ENCODE measurements at places on chromosomes 6 and 20. TPM values are rescaled to one million over a fixed set of nuclear protein-coding genes. Genes with fewer than 3 reads are reported as not detected.

The MYLK4 gene
- total RNA-seq, result 0.45 TPM

The C6orf15 gene
- total RNA-seq, result not detected

The APOBEC2 gene
- not detected for total RNA-seq

The CCNC gene
- 52.5 TPM for total RNA-seq

The SLC17A1 gene
- 0.71 TPM for total RNA-seq

The FOXQ1 gene
- not detected for total RNA-seq

The SOX18 gene
- total RNA-seq, result not detected

The EYS gene
- total RNA-seq, result not detected

The LGSN gene
- not detected for total RNA-seq

The LPA gene
- total RNA-seq, result not detected

The WDR27 gene
- total RNA-seq, result 31.0 TPM

The C20orf144 gene
- 0.25 TPM for total RNA-seq

The MYCT1 gene
- total RNA-seq, result 0.55 TPM

The GRM1 gene
- total RNA-seq, result not detected

The BTN1A1 gene
- not detected for total RNA-seq

The CTAGE9 gene
- total RNA-seq, result not detected

The TREML2 gene
- total RNA-seq, result 1.0 TPM

The C20orf141 gene
- total RNA-seq, result not detected

The PDE7B gene
- not detected for total RNA-seq

The TRAPPC3L gene
- total RNA-seq, result not detected
